GDM1 (cell line): ENCODE measurements at places on chromosomes 13 and 19.
A peak's percentile ranks its signal among the peaks of the same experiment; 100 is the strongest.

- DNase-seq: no peak
These were observed 50.9 kb downstream of the TPT1 start for GRCh38 chr13:45289936-45290563.

DNA sequence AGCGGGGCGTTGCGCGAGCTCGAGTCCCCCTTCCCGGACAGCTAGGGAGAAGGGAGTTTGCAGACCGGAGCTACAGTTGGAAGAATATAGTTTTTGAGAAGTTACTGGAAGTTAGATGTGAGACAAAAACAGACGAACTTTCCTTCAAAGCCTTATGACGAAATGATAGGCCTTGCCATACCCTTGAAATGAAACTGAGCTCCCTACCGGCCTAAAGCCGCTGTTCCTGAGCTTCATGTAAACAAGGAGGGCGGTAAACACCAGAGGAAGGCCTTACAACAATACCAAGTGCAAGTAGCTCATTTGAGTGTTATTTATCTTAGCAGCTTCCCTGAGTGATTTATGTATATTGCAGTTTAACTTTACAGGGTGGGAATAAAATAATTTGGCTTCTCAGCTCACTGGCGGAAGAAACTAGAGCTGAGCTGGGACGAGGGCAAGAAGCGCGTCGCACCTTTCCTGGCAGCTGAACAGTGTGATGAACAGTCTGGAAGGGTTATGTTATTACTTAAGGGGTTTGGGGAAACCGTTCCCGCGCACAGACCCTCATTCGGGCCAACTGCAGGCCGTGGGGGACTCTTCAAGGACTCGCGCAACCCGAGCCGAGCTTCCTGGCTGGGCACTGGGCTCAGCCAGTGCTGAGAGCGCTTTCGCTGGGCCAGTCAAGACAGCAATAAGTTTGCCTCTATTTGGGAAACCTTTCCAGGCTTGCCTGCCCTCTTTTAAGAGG is 111.2 kb downstream of the KCNRG start:
- no peak for DNase-seq

DNA sequence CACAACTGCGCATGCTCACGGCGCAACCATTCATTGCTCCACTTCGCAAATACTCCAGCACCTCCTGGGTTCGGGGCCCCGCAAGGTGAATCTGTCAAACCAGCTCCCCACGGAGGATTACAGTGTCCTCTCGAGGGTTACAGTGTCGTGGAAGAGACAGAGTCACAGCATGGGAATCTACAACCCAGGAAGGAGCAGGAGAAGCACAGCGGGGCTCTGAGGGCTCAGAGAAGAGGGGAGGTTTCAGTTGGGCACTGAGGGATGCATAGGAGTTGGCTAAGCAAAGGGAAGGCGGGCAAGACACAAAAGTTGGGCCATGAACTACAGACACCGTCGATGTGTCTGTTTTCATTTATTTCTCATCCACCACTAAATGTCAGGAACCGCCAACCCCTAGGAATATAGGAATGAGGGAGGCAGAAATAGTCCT is 1.0 kb upstream of the GTF2F1 start:
- DNase-seq: no peak

- DNase-seq: peak; percentile 63
These were observed 2.0 kb upstream of the RNF126 start for GRCh38 chr19:664913-665443.

DNA sequence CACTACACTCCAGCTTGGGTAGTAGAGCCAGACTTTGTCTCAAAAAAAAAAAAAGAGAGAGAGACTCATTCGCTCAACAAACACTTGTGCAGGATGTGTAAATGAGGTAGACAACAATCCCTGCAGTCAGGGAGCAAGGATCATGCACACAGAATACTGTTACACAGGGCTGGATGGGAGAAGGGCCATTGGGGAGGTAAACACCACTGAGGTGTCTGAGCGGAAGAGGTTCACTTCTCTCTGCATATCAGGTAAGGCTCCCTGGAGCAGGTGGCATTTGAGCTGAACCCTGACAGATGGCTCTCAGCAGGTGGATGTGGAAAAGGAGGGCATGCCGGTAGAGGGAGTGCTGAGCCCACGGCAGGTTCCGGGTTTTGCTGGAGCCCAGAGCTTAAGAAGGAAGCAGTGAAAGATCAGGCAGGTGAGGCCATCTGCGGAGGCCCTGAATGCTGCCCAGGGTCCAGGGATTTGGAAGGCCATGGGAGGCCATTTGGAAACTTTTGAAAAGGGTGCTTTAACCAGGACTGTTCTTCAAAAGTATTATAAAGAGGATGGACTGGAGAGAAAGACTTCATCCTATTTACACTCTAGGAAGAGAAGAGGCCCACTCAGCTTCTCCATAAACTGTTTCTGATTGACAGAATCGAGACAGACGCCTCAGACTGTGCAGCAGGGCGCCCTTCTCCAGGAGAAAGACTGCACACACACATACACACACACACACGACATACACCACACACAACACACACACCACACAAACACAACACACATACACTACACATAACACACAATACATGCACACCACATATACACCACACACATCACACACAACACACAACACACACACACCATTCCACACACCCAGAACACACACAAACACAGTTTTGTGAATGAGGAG is 199.4 kb downstream of the USP12 start:
- DNase-seq: no peak

GRCh38 chr13:27005556-27005955 is 166.1 kb downstream of the USP12 start:
- DNase-seq: peak; percentile 61
